Bronchial smooth muscle cell (primary cell): ENCODE measurements at places on chromosomes 6 and 20. TPM values are rescaled to one million over a fixed set of nuclear protein-coding genes. Genes with fewer than 3 reads are reported as not detected.

The EYA4 gene
- total RNA-seq, result 13.1 and 37.7 TPM in 2 replicates

The DLK2 gene
- total RNA-seq, result 0.26 and 0.63 TPM in 2 replicates

The SASH1 gene
- 55.9 and 65.3 TPM in 2 replicates for total RNA-seq

The RIMS1 gene
- total RNA-seq, result 0.16 and 0.17 TPM in 2 replicates

The OR12D3 gene
- total RNA-seq, result not detected in 2 replicates

The GRM1 gene
- total RNA-seq, result under 0.01 and 0.17 TPM in 2 replicates

The PPP1R18 gene
- total RNA-seq, result 40.8 and 43.5 TPM in 2 replicates

The ZC2HC1B gene
- not detected in 2 replicates for total RNA-seq

The MYO6 gene
- 10.8 and 15.1 TPM in 2 replicates for total RNA-seq
